ENCODE measurements at places on chromosomes 3 and 15. TPM values are rescaled to one million over a fixed set of nuclear protein-coding genes. Genes with fewer than 3 reads are reported as not detected.

DNA sequence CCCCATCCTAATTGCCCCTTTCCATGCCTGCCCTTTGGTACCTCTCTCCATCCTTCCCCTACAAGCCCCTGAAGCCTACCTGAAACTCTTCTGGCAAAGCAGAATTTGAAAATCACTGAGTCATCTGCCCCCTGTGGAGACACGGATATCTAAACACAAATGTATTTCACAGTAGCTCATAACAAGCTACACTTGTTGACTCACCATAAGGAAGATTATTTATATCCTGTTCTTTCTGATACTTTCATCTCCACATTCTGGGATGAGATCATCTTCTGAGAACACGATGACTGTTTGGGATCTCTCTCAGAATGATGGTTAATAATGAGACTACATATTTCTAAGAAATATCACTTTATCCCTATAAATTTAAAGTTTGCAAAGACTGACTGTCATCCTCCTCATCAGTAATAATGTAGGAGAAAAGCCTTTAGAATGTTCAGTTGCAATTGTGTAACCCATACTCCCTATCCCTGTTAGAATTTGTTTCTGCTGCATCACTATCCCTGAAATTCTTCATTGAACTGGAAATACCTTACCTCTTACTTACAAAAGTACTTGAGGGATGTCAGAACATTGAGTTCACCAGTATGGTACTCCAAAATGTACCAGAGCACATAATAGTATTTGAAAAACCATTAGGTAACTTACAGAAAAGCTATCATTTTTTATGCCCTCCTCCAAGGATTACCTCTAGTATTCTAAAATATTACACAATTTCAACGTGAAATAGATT, 116.1 kb upstream of the IL12A start:
- peak; percentile 38 for DNase-seq

GRCh38 chr3:18672561-18672960, 247.4 kb upstream of the SATB1 start:
- DNase-seq: no peak

GRCh38 chr3:161253711-161254110, 32.6 kb downstream of the NMD3 start:
- no peak for DNase-seq

GRCh38 chr3:119662604-119663373, 2.4 kb upstream of the POPDC2 start:
- DNase-seq: no peak

DNA sequence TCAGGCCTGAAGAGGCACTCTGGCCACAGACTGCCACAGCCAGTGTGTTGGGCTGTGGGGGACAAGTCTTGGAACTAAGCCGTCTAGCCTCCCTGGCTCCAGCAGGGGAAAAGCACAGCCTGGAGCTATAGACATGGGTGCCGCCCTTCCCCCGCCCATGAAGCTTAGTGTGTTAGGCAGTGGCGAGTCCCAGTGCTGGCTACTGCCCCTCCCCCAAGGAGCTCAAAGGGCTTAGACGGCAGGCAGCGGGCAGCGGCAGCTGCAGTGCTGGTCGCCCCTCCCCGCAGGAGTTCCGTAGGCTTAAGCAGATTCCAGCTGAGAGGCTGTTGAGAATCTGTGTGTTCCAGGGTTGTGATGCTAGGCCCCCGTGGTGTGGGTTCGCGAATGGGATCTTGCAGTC, 135.8 kb upstream of the RORA start:
- no peak for DNase-seq

GRCh38 chr3:57974796-57975388, 33.3 kb upstream of the FLNB start:
- DNase-seq: no peak

The CCDC191 gene
- total RNA-seq: 5.9 TPM
